ENCODE measurements at places on chromosomes 11 and 22. TPM values are rescaled to one million over a fixed set of nuclear protein-coding genes. Genes with fewer than 3 reads are reported as not detected.

DNA sequence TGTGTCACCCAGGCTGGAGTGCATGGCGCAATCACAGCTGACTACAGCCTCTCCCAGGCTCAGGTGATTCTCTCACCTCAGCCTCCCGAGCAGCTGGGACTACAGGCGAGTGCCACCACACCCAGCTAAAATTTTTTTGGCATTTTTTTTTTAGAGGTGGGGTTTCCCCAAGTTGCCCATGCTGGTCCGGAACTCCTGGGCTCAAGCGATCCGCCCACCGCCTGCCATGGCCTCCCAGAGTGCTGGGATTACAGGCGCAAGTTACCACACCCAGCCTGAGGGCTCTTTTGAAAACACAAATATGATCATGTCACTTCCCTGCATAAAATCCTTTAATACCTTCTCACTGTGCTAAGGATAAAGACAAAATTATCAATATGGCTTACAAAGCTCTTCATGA lies 88.1 kb downstream of the MAML2 start:
- DNase-seq, result peak; percentile 65

DNA sequence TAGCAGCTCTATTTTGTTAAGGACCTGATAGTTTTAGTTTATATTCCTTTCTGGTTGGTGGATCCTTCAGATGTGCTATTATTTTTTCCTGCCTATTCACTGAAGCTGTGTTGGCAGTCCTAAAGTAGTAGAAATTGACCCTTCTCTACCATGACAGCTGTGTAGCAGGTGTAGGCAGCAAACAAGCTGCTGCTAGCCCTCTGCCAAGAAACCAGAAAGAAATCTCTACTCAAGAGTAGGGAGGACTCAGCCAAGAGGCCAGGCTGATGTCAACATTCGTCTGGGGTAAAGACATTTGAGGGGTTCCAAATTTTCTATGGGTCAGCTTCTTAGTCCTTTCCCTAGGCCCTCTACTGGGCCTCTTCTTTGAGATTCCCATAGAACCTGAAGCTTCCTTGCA lies 51.2 kb downstream of the CSTF3 start:
- no peak for DNase-seq

DNA sequence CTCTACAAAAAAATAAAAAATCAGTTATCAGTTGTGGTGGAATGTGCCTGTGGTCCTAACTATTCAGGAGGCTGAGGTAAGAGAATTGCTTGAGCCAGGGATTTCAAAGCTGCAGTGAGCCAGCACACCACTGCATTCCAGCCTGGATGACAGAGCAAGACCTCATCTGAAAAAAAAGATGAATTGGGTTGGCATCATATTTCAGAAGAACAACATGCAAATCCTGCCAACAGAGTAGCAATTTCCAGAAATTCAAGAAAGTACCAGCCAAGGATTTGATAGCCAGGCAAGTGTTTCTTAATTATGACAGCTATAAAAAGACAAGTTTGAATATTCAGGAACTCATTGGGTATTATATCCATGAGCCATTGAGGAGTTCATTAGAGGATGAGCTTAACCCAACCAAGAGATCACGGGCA lies 75.2 kb downstream of the USP47 start:
- DNase-seq, result no peak

DNA sequence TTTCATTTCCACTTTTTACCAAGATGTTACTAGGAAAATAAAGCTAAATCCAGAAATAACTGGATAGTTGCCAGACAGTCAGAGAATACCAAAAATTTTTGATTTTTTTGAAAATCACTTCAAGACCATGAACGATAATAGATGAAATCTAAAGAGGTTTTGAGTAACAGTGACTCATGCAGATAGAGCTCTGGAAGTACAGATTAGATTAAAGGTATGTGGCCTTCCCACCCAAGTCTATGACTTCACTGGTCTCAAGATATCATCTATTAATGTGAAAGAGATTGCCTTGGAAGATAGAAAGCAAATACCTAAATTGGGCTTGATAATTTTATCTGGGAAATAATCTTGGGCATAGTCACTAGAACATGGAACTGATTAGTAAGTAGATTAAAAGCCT lies 415.9 kb downstream of the METTL15 start:
- DNase-seq, result no peak

GRCh38 chr11:65491614-65492386 lies 7.0 kb upstream of the MALAT1 start:
- DNase-seq, result peak; percentile 61

- DNase-seq, result no peak
Observed at GRCh38 chr11:41579546-41579945, 120.1 kb upstream of the LRRC4C start.

DNA sequence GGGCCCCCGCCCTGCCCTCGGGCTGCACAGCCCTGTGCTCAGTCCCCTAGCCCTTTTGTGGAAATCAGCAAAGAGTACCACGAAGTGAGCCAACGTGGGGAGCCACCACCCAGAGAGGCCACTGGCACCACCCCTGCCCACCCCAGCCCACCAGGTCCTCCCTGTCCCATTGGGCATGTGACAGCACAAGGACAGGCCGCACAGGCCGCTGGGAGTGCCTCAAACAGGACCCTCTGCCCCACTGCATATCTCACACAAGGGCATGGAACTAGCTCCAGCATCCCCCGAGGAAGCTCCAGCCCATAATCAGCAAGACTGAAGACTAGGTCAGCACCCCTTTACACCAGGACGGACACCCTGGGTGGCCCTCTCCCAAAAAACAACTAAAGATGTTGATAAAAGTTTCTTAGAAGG lies 29.7 kb downstream of the GNB1L start:
- no peak for DNase-seq

GRCh38 chr11:110897035-110897434 lies 184.8 kb upstream of the ARHGAP20 start:
- DNase-seq, result no peak

DNA sequence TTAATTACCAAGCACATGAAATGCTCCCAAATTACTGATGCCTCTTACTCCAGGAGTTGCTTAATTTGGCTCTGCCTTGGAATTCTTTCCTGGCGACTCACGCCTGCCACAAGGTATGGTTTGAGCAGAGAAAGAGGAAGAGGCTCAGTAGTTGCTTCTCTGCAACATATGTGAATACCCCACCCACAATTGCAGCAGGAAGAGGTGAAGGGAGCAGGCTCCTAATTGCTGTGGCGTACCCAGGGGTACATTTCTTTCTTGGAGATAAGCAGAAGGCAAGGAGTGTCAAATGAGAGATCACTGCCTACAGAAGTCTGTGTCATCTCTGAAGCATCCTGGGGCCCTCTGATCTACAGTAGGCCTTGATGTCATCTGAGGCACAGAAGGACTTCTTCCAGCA lies 10.6 kb upstream of the NNMT start:
- peak; percentile 35 for DNase-seq

DNA sequence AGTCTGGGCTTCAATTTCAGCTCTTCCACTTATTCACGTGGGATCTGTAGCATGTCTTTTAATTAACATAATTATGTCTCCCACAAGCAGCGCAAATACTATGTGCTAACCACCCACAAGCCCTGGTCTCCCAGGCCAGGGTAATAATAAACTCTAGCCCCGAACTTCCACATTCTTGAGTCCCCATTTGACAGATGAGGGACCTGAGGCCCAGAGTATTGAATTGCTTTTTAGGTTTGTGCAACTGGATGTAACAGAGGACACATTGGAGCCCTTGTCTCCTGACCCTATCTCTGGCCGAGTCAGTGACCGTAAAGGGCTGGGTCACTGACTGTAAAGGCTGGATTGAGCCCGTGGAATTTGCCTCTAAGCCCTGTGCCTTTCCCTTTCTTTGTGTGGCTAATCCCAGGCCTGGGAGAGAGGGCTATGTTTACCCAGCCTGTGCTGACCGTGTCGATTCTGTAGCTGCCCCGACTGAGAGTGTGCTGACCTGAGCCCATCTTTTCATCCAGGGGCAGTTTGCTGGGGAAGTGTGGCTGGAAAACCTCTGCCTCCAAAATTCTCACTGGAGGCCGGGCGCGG lies 3.9 kb downstream of the CRYBB2 start:
- no peak for DNase-seq

- DNase-seq, result no peak
Observed at GRCh38 chr11:11057472-11057854, 199.6 kb upstream of the ZBED5 start.

- DNase-seq, result peak; percentile 90
Observed at GRCh38 chr22:20464096-20464614, 26.5 kb upstream of the SCARF2 start.

DNA sequence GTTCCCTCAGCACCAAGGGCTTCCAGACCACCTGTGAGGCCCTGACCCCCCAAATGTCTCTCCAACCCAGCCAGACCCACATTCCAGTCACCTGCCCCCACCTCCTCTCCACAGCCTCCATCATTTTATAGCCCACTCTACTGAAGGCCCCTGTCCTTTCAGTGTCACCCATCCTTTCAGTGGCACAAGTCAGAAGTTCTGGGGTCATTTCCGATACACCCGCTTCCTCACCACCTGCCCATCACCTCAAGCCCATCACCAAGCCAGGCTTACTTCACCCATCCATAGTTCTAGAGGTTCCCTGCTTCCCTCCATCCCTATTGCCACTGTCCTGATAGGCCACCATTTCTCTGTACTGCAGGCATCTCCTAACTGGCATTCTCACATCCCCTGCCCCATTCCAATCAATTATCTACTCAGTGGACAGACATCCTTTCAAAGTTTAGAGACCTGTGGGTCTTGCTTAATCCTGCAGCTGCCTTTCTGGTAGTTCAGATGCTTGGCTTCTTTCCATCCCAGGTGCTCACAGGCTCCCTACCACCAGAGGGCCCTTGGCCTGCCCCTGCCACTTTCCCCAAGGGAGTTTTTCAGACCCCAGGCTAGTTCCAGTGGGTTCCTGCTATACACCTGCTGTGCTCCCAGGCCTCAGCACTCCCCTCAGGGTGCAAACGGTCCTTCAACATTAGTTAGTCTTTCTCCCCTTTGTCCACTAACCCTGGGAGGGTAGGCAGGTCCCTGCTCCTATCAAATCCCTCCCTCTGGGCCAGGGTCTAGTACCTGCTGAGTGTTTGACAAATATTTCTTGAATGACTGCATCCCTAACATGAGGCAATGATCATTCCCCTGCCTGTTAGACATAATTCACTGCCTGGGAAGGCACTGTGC lies 7.6 kb downstream of the KCNQ1OT1 start:
- DNase-seq, result no peak

GRCh38 chr22:43968614-43969013 lies 13.4 kb downstream of the SAMM50 start:
- DNase-seq, result no peak

GRCh38 chr22:18029686-18030267 lies 5.4 kb upstream of the MICAL3 start:
- no peak for DNase-seq

DNA sequence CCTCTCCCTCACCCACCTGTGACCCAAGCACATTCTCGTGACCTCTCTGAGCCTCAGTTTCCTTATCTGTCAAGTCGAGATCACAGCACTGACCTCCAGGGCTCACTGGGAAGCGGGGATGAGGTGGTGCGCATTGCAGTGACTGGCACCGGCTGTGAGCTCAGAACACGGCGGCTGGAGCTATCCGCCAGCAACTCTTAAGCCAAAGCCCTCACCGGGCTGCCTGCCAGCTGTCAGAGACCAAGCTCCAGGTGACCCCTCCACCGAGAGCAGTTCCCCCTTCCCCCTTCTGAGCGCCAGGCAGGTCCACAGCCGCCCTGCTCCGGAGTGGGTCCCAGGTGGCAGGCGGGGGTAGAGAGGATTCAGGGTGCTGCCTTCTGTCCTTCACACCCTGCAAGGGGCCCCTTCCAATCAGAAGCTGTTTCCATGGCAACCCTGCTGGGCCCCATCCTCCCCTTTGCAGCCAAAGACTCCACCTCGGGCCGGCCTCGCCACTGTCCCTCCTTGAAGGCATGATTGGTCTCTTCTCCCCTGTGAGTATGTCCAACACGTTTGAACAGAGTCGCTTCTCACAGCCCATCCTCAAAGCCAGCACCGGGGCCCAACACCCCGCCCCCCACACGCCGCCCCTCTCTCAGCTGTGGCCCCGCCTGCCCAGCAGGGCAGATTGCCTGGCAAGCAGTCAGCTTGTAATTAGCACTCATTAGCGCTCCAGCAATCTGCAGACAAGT lies 98.7 kb downstream of the WNT7B start:
- no peak for DNase-seq

DNA sequence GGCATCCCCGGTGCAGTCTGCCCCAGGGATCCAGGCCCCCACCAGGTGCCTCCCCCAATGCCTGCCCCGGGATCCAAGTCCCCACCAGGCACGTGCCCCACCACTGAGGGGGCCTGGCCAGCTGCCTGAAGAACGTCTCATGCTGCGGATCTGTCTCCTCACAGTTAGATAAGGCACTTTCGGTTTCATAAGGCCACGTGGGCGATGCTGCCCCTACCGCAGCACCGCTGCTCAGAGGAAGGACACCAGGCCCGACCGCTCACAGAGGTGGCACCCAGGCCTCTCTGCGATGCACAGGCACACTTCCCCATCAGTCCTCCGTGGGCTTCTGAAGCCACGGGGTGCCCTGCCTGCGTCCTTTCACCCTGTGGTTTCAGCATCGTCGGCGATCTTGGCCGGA lies 68.1 kb upstream of the BID start:
- DNase-seq, result peak; percentile 80

- DNase-seq, result no peak
Observed at GRCh38 chr11:110152199-110152598, 59.0 kb downstream of the ZC3H12C start.

DNA sequence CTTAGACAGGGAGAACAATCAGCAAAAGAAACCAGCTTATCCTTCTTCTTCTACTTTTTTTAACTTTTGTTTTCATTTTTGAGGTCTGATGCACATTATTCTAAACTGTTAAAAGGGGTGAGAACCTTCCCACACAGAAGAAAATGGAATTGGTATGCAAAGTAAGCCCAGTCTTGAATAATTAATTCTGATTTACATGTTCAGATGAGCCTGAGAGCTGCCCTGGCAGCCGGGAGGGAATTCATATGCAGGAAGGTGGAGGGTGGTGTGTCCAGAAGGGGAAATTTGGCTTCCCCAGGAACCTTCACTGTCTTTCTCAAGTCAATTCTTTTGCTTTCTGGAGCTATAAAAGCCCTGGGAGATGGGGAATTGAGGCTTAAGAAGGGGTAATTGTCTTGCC lies 181.0 kb downstream of the INSC start:
- DNase-seq, result no peak

GRCh38 chr11:132848336-132848735 lies 684.0 kb downstream of the OPCML start:
- DNase-seq, result no peak

GRCh38 chr11:14374922-14375830 lies 16.2 kb upstream of the RRAS2 start:
- DNase-seq, result no peak

OPCML gene
- not detected for total RNA-seq

SAAL1 gene
- total RNA-seq, result 43.5 TPM

OR2AG2 gene
- total RNA-seq, result 0.62 TPM

RHOD gene
- total RNA-seq, result 0.35 TPM

RAB1B gene
- total RNA-seq, result 117 TPM

OR51F1 gene
- not detected for total RNA-seq

DEUP1 gene
- total RNA-seq, result not detected

CCDC116 gene
- 0.51 TPM for total RNA-seq

GGT5 gene
- total RNA-seq, result 0.07 TPM

MTA2 gene
- total RNA-seq, result 219 TPM

OR51B4 gene
- not detected for total RNA-seq

HPX gene
- total RNA-seq, result not detected

MRGPRX4 gene
- not detected for total RNA-seq

ESAM gene
- not detected for total RNA-seq

SDF2L1 gene
- total RNA-seq, result 94.3 TPM

MMP8 gene
- not detected for total RNA-seq

PRR5 gene
- total RNA-seq, result 22.7 TPM

TPP1 gene
- 35.2 TPM for total RNA-seq

Data from activated CD4-positive, alpha-beta T cell treated with anti-CD3 and anti-CD28 coated beads, Interleukin-2, amount 10 ng/mL, durations not matched to agents 24 days and 14 days (primary cell).